Posterior vena cava (tissue), 2 donors: ENCODE measurements at places on chromosomes 2 and 18.

GRCh38 chr2:179096090-179096489, 46.2 kb upstream of the CCDC141 start:
- DNase-seq, result no peak

DNA sequence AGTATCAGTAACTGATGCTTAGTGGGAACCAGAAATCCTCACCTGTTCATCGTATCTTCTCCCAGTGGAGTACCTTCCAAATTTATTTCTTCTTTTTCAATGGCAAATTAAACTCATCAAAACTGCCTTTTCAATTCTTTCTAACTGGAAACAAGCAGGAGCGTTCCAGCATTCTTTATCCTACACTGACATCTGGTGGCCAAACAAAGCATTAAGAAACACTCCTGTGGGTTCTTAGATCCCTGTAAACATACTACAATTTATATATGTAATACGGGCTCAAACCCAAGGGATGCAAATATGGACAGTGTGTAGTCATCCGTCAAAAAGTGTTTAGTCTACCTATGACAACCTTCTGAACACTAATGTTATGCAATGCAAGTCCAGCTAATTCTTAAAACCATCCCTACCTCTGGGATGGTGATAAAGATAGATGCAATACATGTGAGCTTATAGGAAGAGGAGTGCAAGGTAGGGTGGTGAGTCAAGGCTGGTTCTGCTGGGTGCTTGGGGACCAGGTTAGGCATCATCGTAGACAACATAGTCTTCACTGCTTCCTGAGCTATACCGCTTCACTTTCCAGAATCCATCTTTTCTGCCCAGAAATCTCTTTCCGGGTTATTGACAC, 375.0 kb downstream of the CTNNA2 start:
- DNase-seq, result no peak

DNA sequence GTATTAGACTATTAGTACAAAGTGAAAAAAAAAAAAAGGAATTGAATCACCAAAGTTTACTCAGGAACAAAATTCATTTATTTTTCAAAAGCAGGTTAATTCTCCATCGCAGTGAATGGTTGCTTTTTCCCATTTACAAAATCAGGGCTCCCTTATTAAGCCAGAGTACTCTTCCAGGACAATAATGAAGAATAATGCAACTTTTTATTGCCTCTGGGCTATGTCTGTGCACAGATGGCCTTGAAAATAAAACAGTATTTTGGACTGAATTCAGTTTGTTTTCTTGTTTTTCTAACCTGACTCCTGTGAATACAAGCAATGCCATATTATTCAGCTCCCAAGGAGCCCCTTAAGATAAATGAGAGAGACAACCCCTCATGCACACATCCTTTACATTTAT, 246.8 kb downstream of the KCNS3 start:
- no peak for DNase-seq

GRCh38 chr2:169014780-169015179, 16.3 kb downstream of the ABCB11 start:
- DNase-seq, result no peak

GRCh38 chr2:200239216-200239615, 67.3 kb upstream of the SPATS2L start:
- no peak for DNase-seq
